BJ (cell line): ENCODE measurements at places on chromosomes 6 and 20.

DNA sequence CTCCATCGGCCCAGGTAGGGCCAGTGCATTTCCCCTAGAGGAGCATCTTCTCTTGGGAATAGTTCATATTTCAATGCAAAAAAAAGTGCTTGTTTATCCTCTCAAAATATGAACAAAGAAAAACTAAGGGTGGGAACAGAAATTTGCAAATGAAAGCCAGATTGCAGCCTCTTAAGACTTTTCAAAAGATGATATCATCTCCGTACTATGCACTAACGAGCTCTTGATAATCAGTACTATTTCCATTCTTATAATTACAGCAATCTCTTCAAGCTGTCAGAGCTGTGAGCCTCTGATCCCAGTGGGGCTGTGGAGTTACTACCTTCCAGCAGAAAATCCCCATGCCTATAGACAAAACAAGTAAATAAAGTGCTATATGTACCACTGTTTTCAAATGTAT, 77.1 kb downstream of the SOD2 start:
- no peak for DNase-seq

GRCh38 chr6:36023996-36024795, at the start of gene SLC26A8:
TSS of gene SLC26A8 (minus strand) at chr6:36024641. CDS start at chr6:36019707, 4,934 bp downstream.
- DNase-seq, result no peak

DNA sequence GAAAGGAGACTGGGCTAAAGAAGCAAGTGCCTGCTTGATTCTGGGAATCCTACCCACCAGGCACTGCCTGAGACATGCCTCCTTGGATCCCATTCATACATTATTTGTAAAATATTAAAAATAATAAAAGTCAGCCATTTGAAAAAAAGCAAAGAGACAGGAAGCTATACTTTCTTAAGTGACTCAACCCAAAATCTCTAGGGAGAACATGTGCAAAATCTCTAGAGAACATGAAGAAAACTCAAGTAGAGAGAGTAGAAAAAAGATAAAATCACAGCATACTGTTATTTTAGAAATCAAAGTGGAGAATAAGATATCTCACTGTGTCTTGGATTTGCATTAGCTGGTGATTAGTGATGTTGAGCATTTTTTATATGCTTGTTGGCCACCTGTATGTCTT, 197.2 kb upstream of the GGTLC1 start:
- no peak for DNase-seq

DNA sequence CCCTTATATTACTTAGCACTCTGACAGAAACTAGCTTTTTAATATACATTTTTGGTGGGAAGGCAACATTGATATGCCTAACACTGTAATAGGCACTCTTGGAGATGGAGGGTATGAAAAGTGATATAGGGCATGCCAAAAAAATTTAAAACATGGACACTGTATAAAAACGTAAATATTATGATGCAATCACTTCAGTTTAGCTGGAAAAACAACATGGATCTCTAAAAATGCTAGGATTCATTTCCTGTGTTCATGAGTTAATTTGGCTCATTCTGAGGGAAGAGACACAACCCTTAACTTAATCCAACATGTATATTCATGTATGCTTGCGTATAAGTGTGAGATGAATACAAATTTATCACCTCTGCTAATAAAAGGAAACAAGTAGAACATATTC, 157.3 kb upstream of the TFAP2D start:
- DNase-seq, result no peak

- DNase-seq, result no peak
Measured at GRCh38 chr6:169816054-169816453, 64.6 kb downstream of the ERMARD start.

GRCh38 chr20:51244466-51244865, 221.6 kb upstream of the KCNG1 start:
- DNase-seq, result no peak

DNA sequence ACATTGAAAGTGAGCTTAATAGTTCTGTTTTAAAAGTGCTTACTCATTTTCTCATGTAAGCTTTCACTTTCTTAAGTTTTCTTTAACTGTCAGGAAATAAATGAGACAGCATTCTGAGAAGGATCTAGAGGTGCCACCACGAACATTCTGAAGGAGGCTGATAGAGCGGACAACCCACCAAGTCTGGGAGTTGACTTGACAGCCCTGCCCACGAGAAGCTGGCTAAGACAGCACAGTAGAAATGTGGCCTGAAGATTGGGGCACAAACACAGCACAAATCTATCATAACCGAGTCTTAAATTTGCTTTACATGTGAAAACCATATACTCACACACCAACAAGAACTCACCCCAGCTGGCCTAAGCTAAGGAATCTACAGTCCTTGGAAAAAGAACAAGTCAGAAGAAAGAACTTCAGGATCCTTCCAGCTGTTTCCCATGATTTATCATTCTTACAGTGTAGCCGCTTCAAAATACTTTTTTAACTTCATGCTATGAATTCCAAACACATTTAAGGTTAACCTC, 144.2 kb upstream of the TNFAIP3 start:
- DNase-seq, result no peak

DNA sequence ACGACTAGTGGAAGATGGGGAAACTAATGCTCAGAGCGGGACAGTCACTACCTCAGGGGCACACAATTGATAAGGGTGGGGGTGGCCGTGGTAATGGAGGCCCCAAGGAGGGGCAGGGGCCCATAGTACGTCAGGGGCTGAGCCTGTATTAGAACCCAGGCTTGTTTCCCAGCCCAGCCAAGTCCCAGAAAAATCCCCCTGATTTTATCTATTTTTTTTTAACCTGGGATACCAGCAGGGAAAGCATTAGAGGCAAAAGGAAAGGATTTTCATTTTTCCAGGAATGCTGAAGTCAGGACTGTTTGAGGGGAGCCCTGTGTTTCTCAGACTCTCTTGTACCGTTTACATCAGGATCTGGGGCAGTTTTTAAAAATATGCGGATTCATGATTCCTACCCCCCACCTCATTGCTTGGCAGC, 382 bp downstream of the MYH7B start:
- DNase-seq, result no peak

- no peak for DNase-seq
Measured at GRCh38 chr6:133208183-133208755, 32.9 kb upstream of the EYA4 start.

DNA sequence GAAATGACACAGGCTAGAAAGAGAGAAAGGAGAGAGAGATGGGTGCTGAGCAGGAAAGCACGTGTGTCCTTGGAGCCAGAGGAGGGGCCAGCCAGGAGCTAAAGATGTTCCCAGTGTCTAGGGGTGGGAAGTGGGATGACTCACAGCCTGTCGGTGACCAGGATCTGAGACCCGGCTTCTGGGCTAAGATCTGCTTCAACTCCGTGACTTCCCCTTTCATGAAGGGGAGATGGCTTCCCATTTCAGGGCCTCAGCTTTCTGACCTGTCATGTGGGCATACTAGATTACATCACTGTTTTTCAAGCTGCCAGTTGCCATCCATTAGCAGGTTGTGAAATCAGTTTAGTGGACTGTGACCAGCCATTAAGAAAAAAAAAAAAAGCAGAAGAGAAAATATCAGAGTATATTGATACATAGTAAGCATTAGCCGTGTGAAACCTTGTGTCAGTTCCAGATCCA, 5.4 kb downstream of the TGM3 start:
- no peak for DNase-seq

DNA sequence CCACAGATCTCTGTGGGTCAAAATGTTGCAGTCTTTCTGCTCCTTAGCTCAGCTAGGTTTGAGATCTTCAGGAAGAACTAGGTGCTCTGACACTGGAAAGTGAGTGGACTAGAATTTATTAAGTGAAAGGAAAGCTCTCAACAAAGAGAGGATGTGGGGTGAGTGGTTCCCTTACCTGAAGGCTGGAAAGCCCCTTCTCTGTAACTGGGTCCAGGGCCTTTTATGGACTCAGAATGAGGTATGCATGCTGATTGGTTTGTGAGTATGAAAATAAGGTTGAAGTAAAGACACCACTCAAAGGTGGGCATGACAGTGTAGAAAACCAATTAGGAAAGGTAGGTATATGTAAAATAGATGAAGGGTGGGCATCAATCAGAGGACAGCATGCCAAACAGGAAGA, 485.5 kb downstream of the CD109 start:
- no peak for DNase-seq

DNA sequence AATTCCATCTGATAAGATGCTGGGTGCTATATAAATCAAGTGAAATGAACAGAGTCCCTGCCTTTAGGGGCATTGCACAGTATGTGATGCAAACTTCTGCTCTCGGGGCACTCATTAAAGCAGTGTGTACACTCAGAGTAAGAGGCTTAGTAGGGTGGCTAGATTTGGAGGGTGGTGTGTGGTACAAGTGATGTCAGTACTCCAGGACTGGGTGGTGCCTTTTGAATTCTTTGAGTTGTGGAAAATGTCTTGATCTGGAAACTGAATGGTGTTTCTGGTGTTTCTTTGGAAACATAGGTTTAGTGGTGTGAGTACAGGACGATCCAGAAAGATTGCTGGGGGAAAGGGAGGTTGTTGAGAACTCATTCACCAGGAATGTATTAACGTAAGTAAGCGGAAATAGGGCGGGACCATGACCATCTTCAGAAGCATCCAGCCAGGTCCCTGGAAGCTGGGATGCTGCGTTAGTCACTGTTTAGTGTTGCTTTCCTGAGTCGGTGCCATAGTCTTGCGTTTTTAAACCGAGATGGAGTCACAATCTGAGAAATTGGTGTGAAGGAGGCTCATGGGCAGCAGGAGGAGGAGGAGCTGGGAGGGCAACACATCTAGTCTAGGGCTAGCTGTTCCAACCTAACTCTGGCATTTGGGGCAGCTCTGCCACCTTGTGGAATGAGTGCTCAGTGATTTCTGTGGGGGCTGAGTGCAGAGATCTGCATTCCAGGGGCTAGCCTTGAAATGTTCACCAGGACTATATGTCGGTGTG, 70.3 kb downstream of the SCAND1 start:
- peak; percentile 99 for DNase-seq

DNA sequence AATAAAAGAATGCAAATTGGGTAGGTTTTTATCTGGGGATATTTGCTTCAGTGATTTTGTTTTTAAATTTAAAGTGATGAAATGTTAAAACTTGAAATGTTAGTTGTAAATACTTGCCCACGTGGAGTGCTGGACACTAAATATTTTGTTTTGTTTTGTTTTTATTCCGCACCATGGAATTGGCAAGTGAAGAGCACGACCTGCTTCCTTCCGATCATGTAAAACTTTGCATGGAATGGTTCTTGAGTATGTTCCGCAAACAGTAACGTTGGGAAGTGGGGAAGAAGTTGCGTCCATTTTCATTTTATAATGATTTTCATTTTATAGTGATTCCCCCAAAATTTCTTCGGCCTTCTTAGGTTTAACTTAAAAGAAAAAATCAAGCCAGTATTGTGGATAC, 765 bp downstream of the IRAK1BP1 start:
- DNase-seq, result no peak

DNA sequence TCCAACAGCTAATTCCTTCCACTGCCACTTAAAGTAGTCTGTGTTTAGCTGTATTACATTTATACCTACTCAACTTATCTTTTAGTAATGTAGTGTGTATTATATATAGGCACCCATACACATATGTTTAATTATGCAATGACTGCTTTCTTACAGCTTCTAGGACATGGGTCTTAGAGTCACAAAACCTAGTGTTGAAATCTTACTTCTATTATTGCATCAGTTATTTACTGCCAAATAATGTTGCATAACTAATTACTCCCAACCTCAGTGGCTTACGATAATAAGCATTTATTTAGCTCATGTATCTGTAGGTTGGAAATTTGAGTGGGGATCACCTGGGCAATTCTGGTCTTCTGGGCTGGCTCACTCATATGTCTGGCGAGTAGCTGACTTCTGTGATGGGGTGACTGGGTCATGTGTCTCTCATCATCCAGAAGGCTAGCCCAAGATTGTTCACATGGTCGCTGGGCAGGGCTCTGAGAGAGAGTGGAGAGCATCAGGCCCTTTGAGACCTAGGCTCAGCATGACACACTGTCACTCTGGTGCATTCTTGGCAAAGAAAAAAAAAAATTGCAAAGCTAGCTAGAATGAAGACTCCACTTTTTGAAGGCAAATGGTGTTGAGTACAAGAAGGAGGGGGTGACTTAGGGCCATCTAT, 187.0 kb downstream of the PLCB1 start:
- DNase-seq, result no peak

- no peak for DNase-seq
Measured at GRCh38 chr20:64159286-64159680, 5.0 kb upstream of the MYT1 start.

- DNase-seq, result no peak
Measured at GRCh38 chr6:33677689-33678088, 33.8 kb downstream of the UQCC2 start.

DNA sequence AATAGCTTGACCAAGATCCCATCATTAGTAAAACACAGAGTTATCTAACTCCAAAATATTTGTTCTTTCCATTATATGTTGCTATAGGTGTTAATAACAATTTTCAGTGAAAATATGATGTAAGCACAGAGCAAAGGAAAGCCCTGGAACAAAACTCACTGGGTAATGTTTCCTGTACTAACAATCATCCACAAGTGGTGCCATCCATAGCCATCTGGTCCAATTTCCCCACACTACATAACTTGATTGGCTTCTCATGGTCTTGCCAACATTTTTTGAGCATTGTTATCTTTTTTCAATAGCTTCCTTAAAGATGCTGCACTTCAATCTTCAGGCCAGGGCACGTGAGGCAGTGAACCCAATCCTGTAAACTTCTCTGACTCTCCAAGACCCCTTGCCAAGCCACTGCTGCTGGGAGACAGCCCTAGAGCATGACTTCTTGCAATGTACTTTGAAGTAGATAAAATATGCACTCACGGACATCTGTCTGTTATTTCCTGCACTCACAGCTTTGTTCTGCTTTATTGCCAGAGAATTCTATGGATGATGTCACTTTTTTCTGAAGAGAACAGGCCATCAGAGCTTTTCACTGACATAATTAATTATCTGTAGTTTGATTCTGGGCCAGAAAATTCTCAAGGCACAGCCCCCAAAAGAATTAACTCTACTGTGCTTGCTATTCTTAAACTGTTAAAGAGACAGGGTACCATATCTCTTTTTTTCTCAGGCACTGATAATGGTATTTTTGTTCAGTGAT, 97.5 kb upstream of the TMEM30A start:
- no peak for DNase-seq
